ENCODE measurements at places on chromosomes 12 and 14.

GRCh38 chr12:66947119-66947518 lies 268.2 kb upstream of the GRIP1 start:
- DNase-seq = no peak

- DNase-seq = no peak
These were observed 56.0 kb upstream of the RFLNA start for GRCh38 chr12:124238886-124239285.

- DNase-seq = no peak
These were observed 626.6 kb downstream of the DIO2 start for GRCh38 chr14:79584679-79585078.

- DNase-seq = peak; percentile 57
These were observed 569 bp upstream of the ARHGEF40 start for GRCh38 chr14:21069388-21070082.

DNA sequence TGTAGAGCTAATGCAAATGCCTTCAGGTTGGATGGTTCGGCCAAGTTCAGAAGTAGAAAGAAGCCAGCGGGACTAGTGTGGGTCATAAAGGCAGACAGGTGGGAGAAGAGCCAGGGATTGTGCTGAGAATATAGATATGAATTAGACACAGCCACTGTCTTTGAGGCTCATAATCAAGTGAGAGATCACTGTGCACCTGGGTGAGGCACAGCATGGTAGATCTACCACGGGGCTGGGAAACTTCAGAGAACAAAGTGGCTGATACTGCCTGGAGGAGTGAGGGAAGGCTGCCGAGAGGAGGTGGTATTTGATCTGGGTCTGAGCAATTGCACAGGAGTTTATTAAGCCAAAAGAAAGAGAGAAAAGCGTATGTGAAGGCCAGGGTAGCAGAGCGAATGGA lies 40.6 kb upstream of the CHST11 start:
- no peak for DNase-seq

GRCh38 chr12:1914114-1914911 lies 4.1 kb downstream of the CACNA2D4 start:
- no peak for DNase-seq

- no peak for DNase-seq
These were observed 3.0 kb upstream of the LGALS3 start for GRCh38 chr14:55126034-55126433.

- no peak for DNase-seq
These were observed 7.9 kb downstream of the LTBP2 start for GRCh38 chr14:74604157-74604556.

DNA sequence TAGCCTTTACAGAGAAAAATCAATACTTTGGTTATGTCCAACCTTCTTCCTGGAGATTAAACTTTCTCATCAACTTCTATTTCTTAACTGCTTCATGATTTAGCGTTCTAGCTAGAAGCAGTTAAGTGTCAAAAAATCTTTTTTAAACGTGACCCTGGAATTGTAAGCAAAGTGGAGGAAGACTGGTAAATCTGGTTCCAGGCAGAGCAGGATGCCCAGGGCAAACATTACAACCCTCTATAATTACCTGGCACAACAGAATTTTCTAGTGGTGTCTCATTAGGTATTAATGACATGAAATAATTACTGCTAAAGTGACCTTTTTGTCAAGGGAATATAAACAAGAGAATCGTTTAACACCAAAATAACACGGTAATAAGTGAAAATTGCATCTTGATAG lies 320.8 kb downstream of the MED13L start:
- no peak for DNase-seq

- DNase-seq = no peak
These were observed 22.7 kb downstream of the YY1 start for GRCh38 chr14:100261621-100262020.

DNA sequence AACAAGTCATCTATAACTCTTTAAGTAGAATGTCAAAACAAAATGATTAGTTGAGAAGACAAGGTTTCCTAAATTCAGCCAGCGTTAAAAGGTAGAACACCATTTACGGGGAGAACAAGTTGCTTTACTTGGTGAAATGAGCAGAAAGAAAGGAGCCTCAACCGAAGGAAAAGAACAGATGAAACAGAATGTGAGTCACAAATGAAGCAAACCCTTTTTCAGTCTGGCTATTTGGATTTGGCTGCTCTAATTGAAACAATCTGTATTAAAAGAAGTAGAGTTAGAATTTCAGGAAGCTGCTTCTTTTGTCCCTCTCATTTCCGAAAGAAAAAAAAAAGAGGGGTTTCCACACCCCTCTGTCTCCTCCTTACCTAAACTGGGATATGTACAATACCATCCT lies 34.6 kb downstream of the CEP128 start:
- no peak for DNase-seq

DNA sequence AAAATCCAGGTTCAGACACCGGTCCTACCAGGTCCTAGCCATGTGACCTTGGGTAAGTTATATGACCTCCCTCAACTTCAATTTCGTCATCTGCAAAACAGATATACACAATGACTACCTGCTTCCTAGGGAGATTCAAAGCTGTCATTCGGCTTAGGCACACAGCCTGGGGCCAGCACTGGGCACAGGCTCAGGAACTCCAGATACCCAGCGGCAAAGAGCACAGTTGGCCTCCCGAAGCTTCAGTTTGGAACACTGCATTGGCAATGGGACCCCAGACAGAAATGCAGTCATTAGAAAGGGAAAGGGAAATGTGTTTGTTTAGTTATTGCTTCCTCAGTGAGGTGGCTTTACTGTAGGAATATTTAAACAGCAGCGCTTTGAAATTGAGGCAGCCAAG lies 11.4 kb downstream of the PLEKHG6 start:
- DNase-seq = no peak

DNA sequence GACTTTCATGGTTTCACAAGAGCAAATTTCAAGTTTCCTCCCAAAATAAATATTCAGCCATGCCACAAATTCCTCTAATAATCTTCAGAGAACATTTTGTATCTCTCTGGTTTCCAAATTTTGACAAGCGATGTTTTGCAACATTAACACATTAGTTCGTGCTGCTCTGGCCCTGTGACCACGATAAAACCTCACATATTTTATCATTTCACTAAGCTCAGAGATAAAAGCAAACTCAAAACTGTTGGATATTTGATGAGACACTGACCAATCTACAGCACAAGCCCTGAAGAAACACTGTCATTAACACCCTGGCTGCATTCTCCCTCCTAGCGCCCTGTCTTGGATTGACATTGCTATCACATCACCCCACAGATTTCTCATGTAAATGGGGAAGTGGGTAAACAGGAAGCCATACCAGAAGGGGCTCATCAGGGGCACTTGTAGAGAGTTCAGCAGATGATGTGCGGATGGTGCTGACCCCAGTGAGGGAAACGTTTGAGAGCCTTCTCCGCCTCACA lies 264.3 kb downstream of the PRKD1 start:
- DNase-seq = no peak

GRCh38 chr14:75046899-75047298 lies 4.4 kb downstream of the MLH3 start:
- DNase-seq = no peak

DNA sequence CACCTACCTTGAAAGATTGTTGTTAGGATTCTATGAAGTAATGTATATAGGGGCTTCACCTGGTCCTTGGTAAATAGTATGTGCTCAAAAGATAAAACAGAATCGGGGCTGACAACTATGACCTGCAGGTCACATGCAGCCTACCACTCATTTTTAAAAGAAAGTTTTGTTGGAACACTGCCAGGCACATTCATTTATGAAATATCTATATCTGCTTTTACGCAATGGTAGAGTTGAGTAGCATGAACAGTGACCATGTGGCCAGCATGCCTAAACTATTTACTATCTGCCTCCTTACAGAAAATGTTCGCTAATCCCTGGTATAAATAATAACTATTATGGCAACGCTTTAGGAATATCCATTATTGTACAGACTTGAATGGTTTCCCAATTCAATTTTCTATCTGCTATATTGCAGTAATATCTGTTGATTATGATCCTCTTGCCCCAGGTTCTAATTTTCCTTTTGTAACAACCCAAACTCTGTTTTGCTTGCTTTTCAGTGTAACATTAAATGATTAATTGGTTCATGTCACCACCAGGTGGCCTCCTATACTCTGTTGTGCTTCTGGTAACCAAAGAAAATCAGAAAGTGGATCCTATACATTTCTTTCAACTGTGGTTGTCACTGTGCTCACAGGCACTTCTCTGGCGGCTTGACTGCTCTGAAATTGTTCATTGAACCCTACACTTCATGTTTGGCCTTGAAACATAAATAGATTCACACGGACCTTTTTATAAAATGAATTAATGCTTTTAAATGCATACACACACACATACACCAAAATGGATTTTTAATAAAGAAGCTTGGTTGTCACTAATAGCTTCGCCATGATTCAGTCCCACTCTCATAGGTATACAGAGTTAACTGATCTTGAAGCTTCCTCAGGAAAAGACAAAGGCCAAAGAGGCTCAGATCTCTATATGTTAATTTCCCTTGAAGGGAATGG lies 227.7 kb upstream of the NPAS3 start:
- peak; percentile 47 for DNase-seq

- DNase-seq = no peak
These were observed 1.9 kb upstream of the SCFD1 start for GRCh38 chr14:30620178-30620577.

- no peak for DNase-seq
These were observed 17.1 kb upstream of the SERPINA1 start for GRCh38 chr14:94405486-94405885.

- DNase-seq = no peak
These were observed 138.3 kb upstream of the SFSWAP start for GRCh38 chr12:131572626-131573025.

DNA sequence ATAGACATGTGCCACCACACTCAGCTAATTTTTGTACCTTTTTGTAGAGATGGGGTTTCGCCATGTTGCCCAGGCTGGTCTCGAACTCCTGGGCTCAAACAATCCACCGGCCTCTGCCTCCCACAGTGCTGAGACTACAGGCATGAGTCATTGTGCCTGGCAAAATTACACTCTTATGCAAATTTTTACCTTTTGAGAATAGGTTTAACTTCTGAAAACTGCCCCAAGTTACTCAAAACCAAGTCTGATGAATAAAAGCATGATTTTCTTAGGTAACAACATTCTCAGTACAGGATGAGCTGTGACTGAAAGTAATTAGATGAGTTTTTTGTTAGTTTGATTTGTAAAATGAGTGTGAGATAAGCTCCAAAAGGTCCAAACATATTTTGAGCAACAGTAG lies 166.0 kb downstream of the RPS29 start:
- DNase-seq = no peak

DNA sequence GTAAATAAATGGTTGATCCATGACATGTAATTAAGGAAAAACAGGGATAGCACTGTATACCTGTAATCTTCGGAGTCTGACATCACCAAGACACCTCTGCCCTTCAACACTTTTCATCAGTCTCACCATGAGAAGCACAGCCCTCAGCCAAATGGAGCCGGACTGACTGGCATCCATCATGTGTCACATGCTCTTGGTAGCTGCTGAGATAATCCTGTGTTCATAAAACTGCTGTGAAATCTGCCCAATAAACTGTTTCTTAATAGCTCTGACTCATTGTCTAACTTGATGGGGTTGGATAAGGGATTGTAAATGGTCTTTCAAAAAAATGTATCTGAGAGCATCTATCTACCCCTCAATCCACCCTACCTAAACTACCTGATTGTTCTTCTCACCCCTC lies 33.6 kb downstream of the KCNH5 start:
- no peak for DNase-seq

GRCh38 chr12:65152596-65152995 lies 16.8 kb upstream of the LEMD3 start:
- DNase-seq = no peak

GRCh38 chr12:101664992-101665391 lies 32.4 kb upstream of the CHPT1 start:
- DNase-seq = no peak

DNA sequence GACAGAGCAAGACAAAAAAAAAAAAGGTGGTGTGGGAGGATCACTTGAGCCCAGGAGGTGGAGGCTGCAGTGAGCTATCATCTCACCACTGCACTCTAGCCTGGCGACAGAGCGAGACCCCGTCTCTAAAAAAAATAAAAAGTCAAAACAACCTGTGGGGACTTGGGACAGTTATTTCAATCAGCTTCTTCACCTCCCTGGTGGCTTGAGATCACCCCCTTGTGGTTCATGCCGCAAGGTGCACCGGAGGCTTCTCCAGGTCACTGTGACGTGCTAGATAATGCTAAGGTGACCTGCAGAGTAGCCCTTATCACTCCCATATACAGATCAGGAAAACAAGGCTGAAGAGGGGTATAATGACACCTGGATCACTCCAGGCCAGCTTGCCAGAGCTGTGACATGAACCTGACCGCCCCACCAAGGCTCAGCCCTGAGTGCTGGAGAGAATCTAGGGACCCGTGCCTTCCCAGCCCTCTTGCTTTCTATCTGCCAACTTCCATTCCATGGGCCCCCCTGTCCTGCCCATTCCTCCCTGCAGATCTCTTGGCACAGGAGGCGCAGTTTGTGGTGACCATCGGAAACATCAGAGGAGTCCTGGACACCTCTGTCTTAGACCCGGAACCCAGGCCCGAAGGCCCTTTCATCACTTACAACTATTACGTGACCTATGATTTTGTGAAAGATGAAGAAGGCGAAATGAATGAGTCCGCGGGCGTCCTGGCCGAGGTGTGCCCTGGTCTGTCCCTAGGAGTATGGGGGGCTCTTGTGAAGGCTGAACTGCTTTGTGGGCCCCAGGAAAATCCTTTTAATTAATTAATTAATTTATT lies 8.1 kb downstream of the LRRC43 start:
- DNase-seq = peak; percentile 66

- DNase-seq = no peak
These were observed 1.7 kb downstream of the DHH start for GRCh38 chr12:49092816-49093406.

DNA sequence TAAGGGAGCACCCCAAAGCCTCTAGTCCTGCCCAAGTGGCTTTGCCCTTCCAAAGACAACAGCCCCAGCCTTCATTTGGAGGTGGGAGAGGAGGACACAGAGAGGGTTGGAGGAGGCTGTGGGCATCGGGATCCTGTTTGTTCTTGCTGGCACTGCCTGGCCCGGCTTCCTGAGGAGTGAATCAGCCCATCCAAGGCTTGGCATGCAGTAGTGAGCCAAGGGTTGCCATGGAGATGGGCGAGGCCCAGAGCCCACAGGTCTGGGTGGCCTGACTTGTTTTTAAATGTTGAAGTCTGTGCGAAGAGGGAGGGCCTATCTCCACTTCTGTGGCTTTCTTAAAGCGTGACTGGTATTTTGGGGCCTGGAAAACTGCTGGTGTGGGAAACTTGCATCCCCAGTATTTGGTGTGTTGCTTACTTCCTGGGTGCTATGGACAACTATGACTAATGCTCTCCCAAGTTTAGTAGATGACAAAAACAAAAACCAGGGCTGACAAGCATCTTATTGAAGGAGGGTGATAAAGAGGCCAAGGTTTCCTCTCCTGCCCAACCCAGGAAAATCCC lies 15.8 kb downstream of the CD9 start:
- DNase-seq = no peak

- no peak for DNase-seq
These were observed 11.7 kb downstream of the PRPF40B start for GRCh38 chr12:49635036-49635435.

GRCh38 chr12:64160021-64160710 lies 61.9 kb downstream of the KICS2 start:
- no peak for DNase-seq

- no peak for DNase-seq
These were observed 916.8 kb downstream of the GALC start for GRCh38 chr14:87076146-87076545.
